AG09319 (cell line): ENCODE measurements at places on chromosomes 6 and 20.

GRCh38 chr20:682123-682522, 6.5 kb upstream of the SCRT2 start:
- no peak for DNase-seq

DNA sequence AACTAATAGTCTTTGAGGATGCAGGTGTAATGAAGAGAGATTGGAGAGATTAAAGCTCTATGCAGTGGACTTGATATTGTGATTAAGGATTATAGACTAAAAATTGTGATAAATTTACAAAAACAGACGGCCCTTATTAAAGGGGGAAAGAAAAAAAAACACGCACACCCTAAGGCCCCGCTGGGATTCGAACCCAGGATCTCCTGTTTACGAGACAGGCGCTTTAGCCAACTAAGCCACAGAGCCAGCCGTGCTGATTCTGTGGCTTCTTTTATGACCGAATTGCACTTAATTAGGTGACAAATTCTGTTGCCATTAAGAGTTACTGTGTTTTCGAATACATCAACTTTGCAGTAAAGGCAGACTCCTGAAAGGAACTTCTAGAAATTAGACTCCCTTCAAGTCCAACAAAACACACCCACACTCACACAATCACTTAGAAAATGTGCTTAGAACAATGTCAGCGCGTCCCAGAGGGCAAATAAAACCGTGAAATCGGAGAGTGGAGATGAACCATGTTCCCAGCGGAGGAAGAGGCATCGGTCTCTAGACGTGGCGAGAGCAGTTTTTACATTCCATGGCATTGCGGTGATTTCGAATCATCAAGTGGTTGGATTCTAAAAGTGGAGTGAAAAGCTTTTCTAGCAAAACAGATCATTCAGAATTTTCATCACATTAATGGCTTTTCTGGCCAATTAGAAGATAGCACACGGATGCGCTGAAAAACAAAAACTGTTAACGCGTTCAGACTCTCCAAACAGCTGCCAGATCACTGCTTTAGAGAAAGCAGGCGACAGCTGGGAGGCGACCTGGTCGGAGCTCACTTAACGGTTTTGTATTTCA, 122.6 kb downstream of the GPX5 start:
- peak; percentile 49 for DNase-seq

- no peak for DNase-seq
Observed at GRCh38 chr6:30888816-30889495, 4.6 kb downstream of the DDR1 start.

DNA sequence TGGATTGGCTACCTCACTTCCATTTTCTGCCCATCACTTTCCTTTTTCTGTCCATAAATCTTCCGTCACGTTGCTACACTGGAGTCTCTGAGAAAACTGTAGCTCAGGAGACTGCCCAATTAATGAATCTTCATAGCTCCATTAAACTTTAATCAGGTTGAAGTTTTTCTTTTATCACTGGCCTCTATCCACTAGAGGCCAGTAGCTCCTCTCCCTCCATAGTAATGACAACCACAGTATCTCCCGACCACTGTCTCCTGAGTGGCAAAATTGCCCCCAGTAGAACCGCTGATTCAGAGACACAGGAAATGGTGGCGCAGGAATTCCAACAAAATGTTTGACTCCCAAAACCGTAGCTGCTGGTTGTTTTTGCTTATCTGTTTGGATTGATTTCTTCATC, 18.4 kb upstream of the DOK5 start:
- no peak for DNase-seq

- DNase-seq = no peak
Observed at GRCh38 chr20:12598894-12599293, 409.9 kb upstream of the SPTLC3 start.

GRCh38 chr20:20624914-20625313, 87.5 kb downstream of the RALGAPA2 start:
- DNase-seq = no peak

GRCh38 chr6:16236631-16237199, 1.7 kb upstream of the GMPR start:
- DNase-seq = peak; percentile 40

DNA sequence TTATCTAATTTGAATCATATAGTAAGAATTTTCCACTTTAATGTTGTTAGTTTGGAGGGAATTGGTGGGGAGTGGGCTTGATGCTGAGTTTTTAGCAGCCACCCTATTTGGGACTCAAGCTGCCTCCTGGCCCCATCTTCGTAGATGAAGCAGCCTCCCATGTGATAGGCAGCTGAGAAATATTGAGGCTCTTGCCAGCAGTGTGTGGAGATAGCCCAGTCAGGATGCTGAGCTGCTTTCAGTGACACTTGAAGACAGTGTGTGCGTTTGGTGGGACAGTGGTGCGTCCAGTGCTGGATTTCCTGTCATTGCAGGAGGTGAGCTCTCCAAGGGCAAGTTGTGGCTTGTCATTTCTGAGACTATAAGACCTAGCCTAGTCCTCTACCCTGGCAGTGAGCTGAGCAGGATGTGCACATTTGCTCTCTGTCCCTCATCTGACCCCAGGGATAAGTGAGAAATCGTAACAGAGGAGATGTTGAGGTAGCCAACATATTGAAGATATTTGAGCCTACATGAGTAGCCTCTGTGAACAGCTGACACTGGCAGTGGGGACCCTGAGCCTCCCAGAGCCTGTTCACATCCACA, 47.9 kb upstream of the RNF8 start:
- DNase-seq = no peak

- DNase-seq = no peak
Observed at GRCh38 chr6:17091122-17091521, 10.7 kb upstream of the STMND1 start.

GRCh38 chr6:128827675-128828464, 55.1 kb upstream of the LAMA2 start:
- no peak for DNase-seq

DNA sequence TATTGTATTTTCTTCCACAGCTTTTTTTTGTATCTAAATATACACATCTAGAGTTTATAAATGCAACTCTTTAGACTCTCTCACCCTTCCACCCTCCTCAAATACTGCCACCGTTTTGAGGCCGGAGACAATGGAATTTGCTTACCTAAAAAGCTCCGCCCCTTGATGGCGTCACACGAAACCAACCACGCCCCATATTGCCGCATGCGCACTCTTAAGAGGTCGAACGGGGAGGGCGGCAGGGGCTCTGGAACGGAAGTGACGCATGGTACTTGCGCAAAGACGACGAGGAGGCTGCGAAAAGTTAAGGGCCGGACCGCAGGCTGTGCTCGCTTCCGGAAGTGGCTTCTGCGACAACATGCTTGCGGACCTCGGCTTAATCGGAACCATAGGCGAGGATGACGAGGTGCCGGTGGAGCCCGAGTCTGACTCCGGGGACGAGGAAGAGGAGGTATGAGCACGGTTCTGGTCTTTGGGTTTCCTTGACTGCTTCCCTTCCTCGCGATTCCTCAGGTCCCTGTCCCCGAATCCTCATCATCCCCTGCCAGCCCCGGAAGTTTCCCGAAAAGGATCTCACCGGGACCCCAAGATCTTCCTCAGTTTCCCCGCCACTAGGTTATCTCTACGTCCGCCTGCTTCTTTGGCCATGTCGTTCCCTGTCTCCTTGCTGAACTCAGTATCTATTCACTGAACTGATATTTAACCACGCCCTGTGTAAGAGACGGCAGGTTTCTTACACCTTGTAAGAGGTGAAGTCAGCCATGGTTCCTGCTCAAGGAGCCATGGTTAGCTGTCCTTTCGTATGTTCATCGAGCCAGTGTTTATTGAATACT, at the start of gene DDX27:
Gene DDX27, plus strand, starts transcription at position 326 of the 833 bp plus-strand sequence. Its CDS starts 33 bp downstream, at position 359.
- peak; percentile 98 for DNase-seq

- no peak for DNase-seq
Observed at GRCh38 chr20:47124181-47124717, 229.6 kb downstream of the EYA2 start.

DNA sequence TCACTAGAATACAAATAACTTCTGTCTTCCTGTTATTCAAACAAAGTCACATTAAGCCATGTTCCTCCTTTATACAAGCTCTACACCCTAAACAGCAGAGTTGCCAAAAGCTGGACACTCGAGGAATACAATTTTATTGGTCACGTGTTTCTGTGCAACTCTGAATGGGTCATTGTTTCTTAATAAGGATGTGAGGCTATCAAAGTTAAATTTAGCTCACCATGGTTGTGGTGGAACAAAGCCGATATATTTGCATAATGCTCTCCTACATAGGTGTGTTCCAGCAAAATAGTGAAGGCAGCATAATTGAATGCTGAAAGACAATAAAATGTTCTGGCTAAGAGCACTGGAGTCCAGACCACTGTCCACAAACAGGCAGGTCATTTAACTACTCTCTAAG, 36.9 kb upstream of the CD2AP start:
- no peak for DNase-seq

- DNase-seq = no peak
Observed at GRCh38 chr6:144304223-144304848, 19.2 kb downstream of the UTRN start.

GRCh38 chr20:45968081-45968671, 3.8 kb downstream of the ZNF335 start:
- no peak for DNase-seq

- DNase-seq = no peak
Observed at GRCh38 chr6:80667006-80667405, 560.5 kb downstream of the BCKDHB start.

- DNase-seq = no peak
Observed at GRCh38 chr6:119256978-119257462, 92.5 kb downstream of the MAN1A1 start.

DNA sequence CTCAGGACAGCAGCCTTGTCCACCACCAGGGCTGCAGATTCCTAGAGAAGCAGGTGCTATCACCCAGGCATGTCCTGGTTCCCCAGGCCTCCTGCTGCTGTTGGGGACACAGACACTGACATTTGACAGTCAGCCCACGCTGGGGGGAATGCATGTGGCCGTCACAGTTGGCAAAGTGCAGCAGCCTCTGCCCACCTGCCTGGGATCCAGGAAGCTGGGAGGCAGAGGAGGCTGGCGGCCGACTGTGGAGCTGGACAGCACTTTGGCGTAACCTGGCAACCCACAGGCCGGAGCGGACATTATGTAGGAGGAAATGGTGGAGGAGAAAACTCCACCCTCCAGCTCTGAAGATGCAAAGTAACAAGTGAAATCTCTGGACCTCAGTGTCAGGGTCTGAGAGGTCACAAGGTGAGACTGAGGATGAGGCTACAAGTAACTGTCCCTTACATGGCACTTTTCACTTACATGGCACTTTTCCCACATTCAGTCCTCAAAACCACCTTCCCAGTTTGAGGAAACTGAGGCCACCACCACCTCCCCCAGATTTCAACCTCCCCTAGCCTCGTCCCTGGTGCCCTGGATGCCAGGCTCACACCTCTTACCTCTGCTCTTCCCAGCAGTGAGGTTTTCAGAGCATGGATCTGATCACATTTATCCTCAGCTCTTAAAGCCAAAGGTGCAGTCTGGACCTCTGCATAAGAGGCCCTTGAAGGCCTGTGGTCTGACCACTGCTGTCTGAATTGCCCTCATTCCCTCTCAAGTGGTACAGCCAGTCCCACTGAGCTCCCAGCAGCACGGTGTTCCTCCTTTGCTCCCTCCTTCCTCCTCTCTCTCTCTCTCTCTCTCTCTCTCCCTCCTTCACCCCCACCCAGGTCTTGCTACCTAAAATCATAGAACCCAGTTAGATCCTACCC, 8.7 kb downstream of the MAP1LC3A start:
- DNase-seq = no peak

GRCh38 chr6:106525107-106525881, 104.0 kb downstream of the RTN4IP1 start:
- no peak for DNase-seq

- no peak for DNase-seq
Observed at GRCh38 chr6:162234631-162235030, 492.9 kb downstream of the PRKN start.
